ENCODE measurements at places on chromosomes 11 and 22. TPM values are rescaled to one million over a fixed set of nuclear protein-coding genes. Genes with fewer than 3 reads are reported as not detected.

DNA sequence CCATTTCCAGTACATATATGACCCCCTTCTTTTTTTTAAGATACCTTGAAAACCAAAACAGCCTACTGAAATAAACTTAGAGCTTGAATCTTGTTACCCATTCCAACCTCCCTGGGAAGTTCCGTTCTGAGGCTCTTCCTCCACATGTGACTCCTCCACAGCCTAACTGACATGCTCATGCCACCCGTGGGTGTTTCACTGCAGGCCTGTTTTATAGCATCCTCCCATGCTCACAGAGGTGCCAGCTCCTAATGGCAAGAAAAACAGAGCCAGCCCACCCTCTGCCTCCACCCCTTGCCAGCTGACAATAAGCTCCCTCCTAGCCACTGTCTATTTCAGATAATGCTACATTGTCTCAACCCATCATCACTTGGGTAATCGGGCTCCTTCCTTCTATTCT is 97.6 kb upstream of the E2F8 start:
- H3K36me3 ChIP-seq: no peaks in the 10 kb centered on the region
- DNase-seq: no peak
- no peak overlapping the region for H3K27ac ChIP-seq
- H3K4me3 ChIP-seq: no peak overlapping the region
- H3K4me1 ChIP-seq: no peaks in the 10 kb centered on the region

KLHL35 gene
- 1.4 TPM for total RNA-seq

- H3K4me1 ChIP-seq: peaks cover 21% of the 10 kb centered on the region
- no peaks in the 10 kb centered on the region for H3K36me3 ChIP-seq
- no peaks in the 10 kb centered on the region for H3K27me3 ChIP-seq
- DNase-seq: no peak
- no peak overlapping the region for H3K27ac ChIP-seq
- H3K4me3 ChIP-seq: no peak overlapping the region
Observed at GRCh38 chr22:39352306-39352891, 2.6 kb downstream of the SYNGR1 start.

DNA sequence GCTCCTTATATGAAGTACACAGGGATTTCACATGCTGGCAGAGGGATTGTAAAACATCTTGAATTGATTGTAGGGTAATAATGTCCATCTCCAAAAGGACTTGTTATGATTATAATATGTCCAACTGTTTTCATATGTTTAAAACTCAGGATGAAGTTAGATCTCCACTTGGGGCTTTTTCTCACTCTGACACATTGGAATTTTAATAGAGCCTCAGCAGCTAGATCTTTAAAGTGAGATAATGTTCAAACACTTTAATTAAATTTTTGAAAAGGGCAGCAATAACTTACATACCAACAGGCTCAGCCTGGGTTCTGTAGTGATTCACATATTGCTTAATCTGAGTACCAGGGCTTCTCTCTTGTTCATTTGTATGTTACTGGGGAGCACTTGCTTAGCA is 152.1 kb downstream of the NELL1 start:
- H3K4me1 ChIP-seq: no peaks in the 10 kb centered on the region
- DNase-seq: no peak
- no peaks in the 10 kb centered on the region for H3K27me3 ChIP-seq
- no peak overlapping the region for H3K4me3 ChIP-seq
- no peak overlapping the region for H3K27ac ChIP-seq
- no peaks in the 10 kb centered on the region for H3K36me3 ChIP-seq

NTM gene
- total RNA-seq: 44.7 TPM

DNA sequence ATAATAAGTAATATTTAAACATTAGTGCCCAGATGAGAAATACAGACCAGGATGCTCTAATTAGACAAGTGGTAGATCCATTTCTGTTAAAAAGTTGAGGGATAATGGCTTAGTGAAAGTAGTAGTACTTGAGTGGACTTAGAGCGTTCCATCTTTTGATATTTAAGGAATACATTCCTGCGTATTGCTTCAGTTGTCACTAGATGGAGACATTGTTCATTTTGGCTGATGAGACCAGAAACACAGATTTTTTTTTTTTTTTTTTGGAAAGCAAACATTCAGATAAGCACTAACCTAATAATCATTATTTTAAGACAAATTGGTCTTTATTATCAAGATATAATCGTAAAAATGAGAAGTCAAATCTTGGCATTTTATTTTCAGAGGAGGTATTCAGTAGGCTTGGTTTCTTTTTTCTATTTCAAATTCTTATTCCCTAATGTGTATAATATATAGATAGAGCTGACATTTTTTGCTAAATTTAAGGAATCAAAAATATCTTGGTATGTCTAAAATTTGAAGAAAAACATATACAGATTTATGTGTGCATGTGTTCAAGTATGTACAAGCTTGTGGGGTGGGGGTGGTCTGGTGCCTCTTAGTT is 92.9 kb downstream of the DYNC2H1 start:
- H3K27ac ChIP-seq: no peak overlapping the region
- DNase-seq: no peak
- no peaks in the 10 kb centered on the region for H3K4me1 ChIP-seq
- no peaks in the 10 kb centered on the region for H3K27me3 ChIP-seq
- no peak overlapping the region for H3K4me3 ChIP-seq

DNA sequence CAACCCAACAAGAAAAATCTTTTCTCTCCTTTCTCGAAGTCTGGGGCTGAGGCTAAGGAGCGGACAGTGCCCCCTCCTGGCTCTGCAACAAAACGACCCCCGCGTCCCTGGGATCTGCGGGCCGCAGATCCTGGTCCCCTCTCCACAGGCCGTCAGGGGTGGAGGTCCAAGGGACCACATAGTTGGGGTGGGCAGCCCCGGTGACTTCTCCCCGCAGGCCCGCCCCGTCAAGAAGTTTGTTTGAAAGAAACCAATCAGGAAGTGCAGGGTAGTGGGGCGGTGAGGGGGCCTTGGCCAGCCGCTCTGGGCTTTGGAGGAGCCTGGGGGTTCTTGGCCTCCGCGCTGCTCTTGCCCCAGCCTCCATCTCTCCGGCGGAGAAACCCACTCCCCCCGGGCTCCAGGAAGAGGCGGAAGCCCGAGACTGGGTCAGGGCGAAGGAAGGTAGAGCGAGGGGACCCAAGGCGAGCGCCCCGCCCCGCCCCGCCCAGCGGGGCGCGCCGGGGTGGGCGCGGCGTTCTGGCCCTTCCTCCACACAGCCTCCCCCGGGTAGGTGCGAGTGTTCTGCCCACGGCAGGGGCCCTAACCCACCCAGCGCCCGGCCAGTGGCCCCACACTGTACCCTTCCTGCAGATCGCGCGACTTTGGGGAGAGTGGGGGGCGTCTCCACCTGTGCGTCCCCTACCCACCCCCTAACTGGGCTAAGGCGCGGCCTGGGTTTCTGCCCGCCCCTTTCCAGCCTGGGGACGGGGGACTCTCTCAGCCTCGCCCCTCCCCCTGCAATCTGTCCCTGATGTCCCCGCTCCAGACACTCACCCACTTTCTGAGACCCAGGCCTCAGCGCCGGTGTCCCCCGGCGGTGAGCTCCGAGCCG is 1.3 kb downstream of the TP53I11 start:
- peak overlapping the region; percentile 91 for H3K27ac ChIP-seq
- no peaks in the 10 kb centered on the region for H3K36me3 ChIP-seq
- H3K4me1 ChIP-seq: no peaks in the 10 kb centered on the region
- no peaks in the 10 kb centered on the region for H3K27me3 ChIP-seq
- DNase-seq: no peak

- H3K4me1 ChIP-seq: no peaks in the 10 kb centered on the region
- H3K27me3 ChIP-seq: no peaks in the 10 kb centered on the region
- H3K4me3 ChIP-seq: no peak overlapping the region
- no peak for DNase-seq
Observed at GRCh38 chr11:120097721-120098385, 40.1 kb downstream of the TRIM29 start.

- no peaks in the 10 kb centered on the region for H3K27me3 ChIP-seq
- H3K4me1 ChIP-seq: no peaks in the 10 kb centered on the region
- peak; percentile 94 for DNase-seq
- peak within 1 kb of the TSS; percentile 93 for H3K27ac ChIP-seq
- H3K4me3 ChIP-seq: peak within 1 kb of the TSS; percentile 85
Observed at GRCh38 chr11:8911029-8911823, at the start of gene AKIP1. TSS of gene AKIP1 (plus strand) at chr11:8911189. CDS start at chr11:8911450, 261 bp downstream.

- H3K27me3 ChIP-seq: no peaks in the 10 kb centered on the region
- H3K4me1 ChIP-seq: no peaks in the 10 kb centered on the region
- H3K4me3 ChIP-seq: no peak overlapping the region
Observed at GRCh38 chr11:110027627-110028371, 65.4 kb upstream of the ZC3H12C start.

GRCh38 chr11:112085822-112086421 is 634 bp downstream of the TIMM8B start:
- no peaks in the 10 kb centered on the region for H3K4me1 ChIP-seq
- H3K36me3 ChIP-seq: peaks cover 76% of the 10 kb centered on the region
- no peaks in the 10 kb centered on the region for H3K27me3 ChIP-seq
- peak overlapping the region; percentile 90 for H3K4me3 ChIP-seq

DNA sequence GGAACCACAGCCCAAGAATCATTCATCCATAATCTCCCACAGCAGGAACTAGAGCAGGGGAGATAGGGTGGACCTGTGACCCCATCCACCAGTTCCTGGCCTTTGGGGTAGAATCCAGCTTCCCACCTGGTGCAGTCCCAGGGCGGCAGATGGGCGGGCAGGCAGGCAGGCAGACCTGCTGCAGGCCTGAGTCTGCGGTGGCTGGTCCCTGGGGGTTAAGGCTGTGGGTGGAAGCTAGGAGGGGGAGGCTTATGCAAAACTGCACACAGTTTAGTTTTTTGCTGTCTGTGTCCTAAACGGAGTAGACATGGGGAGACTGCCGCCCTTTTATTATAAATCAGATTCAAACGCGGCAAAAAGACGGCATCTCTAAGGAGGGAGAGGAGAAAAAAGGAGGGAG is 4.5 kb upstream of the NEFH start:
- H3K27me3 ChIP-seq: peaks cover 11% of the 10 kb centered on the region
- no peak overlapping the region for H3K4me3 ChIP-seq
- no peak for DNase-seq
- no peaks in the 10 kb centered on the region for H3K4me1 ChIP-seq
- H3K27ac ChIP-seq: no peak overlapping the region

DNA sequence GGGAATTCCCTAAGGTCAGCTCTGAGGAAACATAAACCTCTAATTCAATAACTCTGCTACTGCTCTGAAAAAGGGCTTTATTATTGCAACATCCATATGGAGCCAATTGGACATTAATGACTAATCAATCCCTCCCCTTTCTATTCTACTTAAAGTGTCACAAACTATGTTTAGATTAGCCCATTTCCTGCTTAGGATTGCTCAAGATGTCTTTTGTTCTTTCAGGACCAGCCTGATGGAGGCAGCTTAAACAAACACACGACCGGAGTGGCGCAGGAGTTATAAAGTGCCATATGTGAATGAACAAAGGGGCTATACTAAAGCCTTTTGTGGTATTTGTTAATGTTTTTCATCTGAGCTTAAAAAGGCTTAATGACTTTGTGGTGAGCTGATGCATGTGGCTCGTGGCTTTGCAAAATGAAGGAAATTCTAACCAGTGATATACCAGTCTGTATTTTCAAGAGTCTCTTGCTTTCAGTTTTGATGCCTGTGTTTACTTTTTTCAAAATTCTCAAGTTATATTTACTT is 354.4 kb downstream of the SOX6 start:
- no peak overlapping the region for H3K4me3 ChIP-seq
- H3K27ac ChIP-seq: no peak overlapping the region
- no peaks in the 10 kb centered on the region for H3K36me3 ChIP-seq

SVIP gene
- total RNA-seq: 13.9 TPM

DNA sequence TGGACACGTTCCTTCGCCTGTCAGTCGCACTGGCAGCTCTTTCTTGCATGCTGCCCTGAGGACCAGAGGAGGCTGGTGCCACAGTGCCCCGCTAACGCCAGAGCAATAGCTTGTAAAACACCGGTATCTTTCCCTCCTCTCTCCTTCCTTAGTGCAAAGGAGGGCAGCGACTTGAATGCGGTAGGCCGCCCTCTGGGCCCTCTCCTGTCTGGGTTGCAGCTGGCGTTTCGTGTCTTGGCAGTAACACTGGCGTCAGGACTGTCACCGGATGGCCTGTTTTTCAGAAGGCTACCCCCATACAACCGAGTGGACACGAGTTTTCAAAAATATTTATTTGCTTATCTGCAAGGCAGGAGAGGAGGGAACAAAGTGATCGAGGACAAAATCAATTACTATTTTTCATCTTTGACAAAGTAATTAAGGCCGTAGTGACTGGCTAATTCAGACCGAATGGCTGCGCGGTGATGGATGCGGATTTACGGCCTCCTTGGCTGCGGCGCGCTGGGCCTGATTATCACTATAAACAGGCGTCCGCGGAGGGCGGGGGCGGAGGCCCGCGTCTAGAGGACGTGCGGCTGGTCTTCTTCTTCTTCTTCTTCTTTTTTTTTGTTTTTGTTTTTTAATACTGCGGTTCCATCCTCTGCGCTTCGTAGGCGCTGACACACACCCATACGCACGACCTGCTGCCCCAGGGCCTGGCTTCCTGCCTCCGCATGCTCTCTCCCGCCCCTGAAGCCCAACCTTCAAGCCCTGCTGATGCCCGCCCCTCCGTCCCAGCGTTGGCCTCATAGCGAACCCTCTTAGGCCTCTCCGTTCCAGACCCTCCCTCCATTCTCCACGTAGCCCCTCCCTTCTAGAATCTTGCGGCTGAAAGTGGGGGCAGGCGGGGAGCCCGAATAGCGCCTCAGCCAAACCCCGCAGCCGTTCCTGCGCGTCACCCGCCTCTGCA is 2.9 kb upstream of the SLC6A5 start:
- H3K4me3 ChIP-seq: peak overlapping the region; percentile 28
- H3K27me3 ChIP-seq: peaks cover 28% of the 10 kb centered on the region
- H3K4me1 ChIP-seq: peaks cover 19% of the 10 kb centered on the region

WNT7B gene
- total RNA-seq: 0.19 TPM

- no peaks in the 10 kb centered on the region for H3K36me3 ChIP-seq
- H3K27ac ChIP-seq: no peak overlapping the region
- no peak for DNase-seq
- H3K27me3 ChIP-seq: no peaks in the 10 kb centered on the region
- H3K4me1 ChIP-seq: no peaks in the 10 kb centered on the region
Observed at GRCh38 chr11:22466809-22467208, 128.6 kb downstream of the SLC17A6 start.

- H3K4me3 ChIP-seq: no peak overlapping the region
- no peaks in the 10 kb centered on the region for H3K36me3 ChIP-seq
- H3K27ac ChIP-seq: peak overlapping the region; percentile 43
- no peaks in the 10 kb centered on the region for H3K27me3 ChIP-seq
- DNase-seq: no peak
Observed at GRCh38 chr11:130529366-130529765, 80.9 kb downstream of the ADAMTS15 start.

C11orf16 gene
- total RNA-seq: not detected

GRCh38 chr11:8263769-8264410 is at the start of gene LMO1:
TSS of gene LMO1 (minus strand) at chr11:8263878. CDS start at chr11:8263362, 516 bp downstream.
- no peaks in the 10 kb centered on the region for H3K36me3 ChIP-seq
- no peaks in the 10 kb centered on the region for H3K27me3 ChIP-seq
- no peak within 1 kb of the TSS for H3K27ac ChIP-seq
- H3K4me1 ChIP-seq: peaks cover 30% of the 10 kb centered on the region
- H3K4me3 ChIP-seq: peak within 1 kb of the TSS; percentile 55

DNA sequence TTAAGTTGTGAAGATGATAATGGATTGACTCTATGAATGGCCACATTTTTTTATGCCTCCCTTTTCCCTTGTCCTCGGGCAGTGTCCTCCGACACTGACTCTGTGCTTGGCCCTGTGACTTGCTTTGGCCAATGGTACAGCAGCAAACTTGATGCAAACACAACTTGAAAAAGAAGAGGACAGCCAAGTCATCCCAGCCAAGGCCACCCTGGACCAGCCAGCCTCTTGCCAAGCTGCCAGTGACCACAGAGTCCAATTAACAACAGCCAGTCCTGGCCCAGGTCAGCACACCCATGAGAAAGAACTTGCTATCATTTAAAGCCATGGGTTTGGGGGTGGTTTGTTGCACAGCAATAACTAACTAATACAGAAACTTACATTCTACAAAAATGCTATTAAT is 63.4 kb upstream of the SLC35C1 start:
- H3K36me3 ChIP-seq: no peaks in the 10 kb centered on the region
- no peak for DNase-seq
- H3K27me3 ChIP-seq: no peaks in the 10 kb centered on the region
- no peak overlapping the region for H3K4me3 ChIP-seq
- no peaks in the 10 kb centered on the region for H3K4me1 ChIP-seq
- H3K27ac ChIP-seq: no peak overlapping the region

Data from right atrium auricular region (tissue), 2 donors.